ENCODE measurements at places on chromosomes 13 and 19. TPM values are rescaled to one million over a fixed set of nuclear protein-coding genes. Genes with fewer than 3 reads are reported as not detected.

- no peak for DNase-seq
Measured at GRCh38 chr19:30064771-30065494, 122.9 kb downstream of the URI1 start.

DNA sequence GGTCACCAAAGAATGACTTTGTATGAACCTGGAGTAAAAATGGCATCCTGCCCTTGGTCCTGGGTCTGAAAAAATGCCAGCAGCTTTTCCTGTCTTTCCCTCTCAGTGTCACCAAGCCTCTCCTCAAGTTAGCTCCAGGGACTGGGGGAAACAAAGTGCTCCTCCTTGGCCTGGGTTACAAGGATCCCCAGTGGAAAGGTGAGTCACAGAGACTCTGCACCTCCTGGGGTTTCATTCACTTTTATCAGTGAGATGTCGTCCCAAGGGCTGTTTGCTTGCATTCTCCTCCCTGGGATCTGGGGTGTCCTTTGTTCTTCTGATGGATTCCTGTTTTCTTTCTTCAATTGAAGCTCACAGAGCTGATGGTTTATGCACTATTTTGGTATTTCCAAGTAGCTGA lies 93.2 kb upstream of the CSNK1A1L start:
- DNase-seq: no peak

DNA sequence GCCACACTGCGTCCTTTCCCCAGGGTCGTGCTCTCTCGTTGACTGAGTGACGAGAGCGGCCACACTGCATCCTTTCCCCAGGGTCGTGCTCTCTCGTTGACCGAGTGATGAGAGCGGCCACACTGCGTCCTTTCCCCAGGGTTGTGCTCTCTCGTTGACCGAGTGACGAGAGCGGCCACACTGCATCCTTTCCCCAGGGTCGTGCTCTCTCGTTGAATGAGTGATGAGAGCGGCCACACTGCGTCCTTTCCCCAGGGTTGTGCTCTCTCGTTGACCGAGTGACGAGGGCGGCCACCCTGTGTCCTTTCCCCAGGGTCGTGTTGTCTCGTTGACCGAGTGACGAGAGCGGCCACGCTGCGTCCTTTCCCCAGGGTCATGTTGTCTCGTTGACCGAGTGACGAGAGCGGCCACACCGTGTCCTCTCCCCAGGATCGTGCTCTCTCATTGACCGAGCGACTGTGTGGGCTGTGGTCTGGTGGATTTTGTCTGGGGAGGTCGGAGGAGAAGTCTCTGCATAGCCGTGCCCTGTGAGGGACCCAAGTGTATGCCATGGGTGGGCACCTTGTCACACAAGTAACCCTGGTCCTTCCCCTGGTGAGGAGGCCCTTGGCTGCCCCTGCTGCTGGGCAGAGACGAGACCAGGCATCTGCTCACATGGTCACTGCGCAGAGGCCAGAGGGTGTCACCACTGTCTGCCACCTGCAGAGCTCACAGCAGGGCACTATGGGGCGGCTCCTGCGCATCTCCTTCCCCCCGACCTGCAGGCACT lies 107.7 kb downstream of the KDM4B start:
- DNase-seq: no peak

DNA sequence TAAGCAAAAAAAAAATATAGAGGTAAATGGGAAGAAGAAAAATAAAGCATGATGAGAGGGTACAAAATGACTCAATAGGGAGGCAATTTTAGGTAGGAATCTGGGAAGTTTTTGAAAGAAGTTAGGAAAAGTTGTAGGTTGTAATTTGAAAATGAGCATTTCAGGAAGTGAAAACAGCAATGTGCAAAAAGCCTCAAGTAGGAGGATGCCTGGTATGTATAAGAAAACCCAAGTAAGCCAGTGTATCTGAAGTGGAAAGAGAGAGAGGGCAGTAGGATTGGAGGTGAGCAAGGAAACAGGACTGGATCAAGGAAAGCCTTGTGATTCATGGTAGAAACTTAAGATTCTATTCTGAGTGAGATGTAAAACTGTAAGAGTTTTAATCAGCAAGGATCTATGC lies 121.6 kb upstream of the SPRY2 start:
- no peak for DNase-seq

The IFT88 gene
- 24.5 TPM for total RNA-seq

DNA sequence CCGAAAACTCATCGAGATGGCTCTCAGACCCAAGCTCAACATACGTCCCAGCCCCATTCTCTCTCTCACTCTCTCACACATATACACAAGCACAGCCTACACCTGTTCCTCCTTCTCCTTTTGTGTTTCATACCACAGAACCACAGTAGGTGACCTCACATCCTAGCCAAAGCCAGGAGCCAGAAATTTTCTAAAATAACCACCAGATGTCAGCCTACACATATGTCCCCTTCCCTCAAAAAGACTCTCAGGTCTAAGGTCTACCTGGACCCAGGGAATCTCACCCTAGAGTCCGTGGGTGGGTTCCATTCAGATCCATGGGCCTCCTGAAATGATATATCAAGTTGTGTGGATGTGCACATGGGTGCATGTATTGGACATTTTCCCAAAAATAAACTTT lies 104.2 kb upstream of the IPO5 start:
- no peak for DNase-seq

GRCh38 chr19:16185768-16186123 lies 536 bp downstream of the FAM32A start:
- DNase-seq: no peak

GRCh38 chr13:48201044-48201443 lies 32.0 kb upstream of the ITM2B start:
- no peak for DNase-seq

DNA sequence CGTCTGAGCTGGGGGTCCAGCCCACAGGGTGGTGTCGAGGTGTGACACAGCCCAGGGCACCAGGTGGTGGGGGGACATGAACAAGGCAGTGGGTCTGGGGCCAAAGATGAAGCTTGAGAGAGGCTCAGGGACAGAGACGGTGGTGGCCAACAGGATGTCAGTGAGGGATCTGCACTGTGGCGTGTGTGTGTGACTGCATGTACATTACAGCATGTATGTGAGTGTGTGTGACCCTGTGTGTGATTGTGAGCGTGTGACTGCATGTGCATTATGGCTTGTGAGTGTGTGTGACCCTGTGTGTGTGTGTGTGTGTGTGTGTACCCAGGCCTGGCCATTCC lies 1.6 kb downstream of the ADAMTS10 start:
- DNase-seq: no peak

DNA sequence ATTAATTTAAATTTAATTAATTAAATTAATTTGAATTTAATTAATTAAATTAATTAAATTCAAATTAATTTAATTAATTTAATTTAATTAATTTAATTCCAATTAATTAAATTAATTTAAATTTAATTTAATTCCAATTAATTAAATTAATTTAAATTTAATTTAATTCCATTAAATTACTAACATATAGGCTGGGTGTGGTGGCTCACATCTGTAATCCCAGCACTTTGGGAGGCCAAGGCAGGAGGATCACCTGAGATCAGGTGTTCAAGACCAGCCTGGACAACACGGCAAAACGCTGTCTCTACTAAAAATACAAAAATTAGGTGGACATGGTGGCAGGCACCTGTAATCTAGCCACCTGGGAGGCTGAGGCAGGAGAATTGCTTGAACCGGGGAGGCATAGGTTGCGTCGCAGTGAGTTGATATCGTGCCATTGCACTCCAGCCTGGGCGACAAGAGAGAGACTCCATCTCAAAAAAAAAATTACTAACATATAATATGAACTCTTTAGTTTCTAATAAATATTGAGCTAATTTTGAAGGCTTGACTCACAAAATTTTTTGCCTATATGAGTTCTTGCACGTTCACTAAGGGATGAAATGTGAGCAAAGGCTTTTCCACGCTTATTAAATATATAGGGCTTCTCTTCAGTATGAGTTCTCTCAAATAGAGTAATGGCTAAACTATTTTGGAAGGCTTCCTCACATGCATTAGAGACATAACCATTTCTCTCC lies 9.0 kb upstream of the USP29 start:
- DNase-seq: no peak

GRCh38 chr19:44512326-44513298 lies 12.3 kb upstream of the ZNF180 start:
- DNase-seq: no peak

DNA sequence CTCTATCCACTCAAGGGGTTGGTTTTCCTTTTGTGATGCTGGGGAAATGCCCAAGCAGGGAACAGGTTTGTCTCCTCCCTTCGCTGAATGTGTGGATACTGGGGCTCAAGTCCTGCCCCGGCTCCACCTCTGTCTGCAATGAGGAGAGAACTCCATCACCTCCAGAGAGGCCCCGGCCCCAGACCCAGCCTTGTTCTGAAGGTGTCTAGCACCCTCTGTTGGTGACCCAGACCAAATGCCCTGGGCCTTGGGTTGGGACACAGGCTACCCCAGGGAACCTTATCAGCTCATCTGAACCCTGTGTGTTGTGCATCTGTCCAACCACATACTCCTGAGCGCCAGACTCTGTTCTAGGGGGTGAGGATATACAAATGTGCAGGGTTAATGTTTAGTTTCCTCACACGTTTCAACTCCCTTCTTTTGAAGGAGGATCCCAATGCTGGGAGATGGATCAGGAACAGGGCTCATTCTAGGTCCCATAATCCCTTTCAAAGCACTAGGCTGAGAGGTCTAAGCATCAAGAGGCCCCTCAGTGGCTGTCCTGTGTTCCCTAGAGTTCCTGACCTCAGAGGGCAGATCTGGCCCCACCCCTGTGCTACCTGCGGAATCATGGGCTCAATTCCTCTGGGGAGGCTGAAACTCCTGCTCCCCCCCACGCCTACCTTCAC lies 112.5 kb upstream of the SLC7A1 start:
- no peak for DNase-seq

- no peak for DNase-seq
Measured at GRCh38 chr13:114146629-114147028, 14.2 kb upstream of the RASA3 start.

DNA sequence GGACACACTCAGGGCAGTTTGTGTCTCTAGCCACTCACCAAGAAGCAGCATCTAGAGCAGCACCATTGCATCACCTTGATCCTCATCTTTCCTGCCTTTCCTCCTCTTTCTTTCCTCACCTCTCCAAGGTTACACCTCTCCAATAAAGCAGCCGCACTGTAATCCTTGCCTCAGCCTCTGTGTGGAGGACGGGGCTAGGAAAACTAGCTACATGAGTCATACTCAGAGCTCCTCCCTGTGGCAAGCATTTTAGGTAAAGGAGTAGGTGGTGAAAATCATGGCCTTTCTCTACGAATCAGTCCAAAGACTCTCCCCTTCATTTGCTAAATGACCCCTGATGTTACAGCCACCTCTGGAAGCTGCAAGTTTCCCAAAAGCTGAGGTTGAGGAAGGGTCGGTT lies 108.9 kb downstream of the DNAJC15 start:
- no peak for DNase-seq

- no peak for DNase-seq
Measured at GRCh38 chr19:18068395-18068794, 18.3 kb downstream of the IL12RB1 start.

The LILRB5 gene
- not detected for total RNA-seq

- DNase-seq: no peak
Measured at GRCh38 chr19:40149501-40149900, 41.7 kb upstream of the MAP3K10 start.

- no peak for DNase-seq
Measured at GRCh38 chr19:55225415-55225958, 3.1 kb downstream of the TMEM86B start.

The GRK1 gene
- total RNA-seq: 0.24 TPM

DNA sequence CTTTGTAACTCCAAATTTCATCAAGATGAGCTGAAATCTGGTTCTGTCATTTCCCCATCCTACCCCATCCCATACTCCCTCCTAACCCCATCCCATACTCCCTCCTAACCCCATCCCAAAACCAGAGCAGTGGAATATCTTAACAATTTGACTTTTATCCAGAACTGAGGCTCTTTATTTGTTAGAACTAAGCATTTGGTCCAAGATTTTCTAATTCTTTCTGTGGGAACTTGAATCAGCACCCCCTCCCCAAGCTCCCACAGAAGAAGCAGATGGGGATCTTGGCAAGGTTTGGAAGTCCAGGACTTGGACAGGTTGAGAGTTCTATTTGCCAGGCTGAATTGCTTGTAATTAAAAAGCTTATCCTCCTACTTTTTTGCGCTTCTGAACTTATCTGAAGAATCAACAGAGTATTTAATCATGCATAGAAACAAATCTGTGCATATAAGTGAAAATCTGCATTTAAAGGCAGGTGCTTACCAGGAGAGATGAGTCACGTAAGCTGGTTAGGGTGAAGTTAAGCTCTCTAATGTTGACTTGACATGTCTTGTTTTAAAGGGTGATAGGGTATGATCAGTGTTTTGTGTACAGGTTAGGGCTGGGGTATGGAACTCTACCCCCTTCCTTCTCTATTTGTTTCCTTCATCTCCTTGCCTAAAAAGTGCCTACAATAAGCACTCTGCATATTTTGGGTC lies 111.1 kb downstream of the COG6 start:
- DNase-seq: no peak

DNA sequence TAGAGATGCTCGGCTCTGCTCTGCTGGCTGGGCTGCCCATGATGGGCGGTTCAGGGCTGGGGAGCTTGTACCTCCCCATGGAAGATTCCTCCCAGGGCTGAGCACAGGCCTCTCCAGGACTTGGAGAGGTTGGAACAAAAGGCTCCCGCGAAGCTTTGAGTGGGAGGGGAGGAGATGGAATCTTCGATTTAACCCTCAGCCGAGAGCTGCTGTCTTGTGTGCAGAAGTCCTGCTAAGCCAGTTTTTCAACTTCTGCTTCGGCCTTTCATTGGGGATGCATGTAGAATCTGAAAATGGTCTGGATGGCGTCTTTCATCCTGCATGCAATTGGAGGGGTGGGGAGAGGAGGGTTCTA lies 163.3 kb downstream of the KDM4B start:
- DNase-seq: no peak

The ARHGAP45 gene
- total RNA-seq: 2.6 TPM

- no peak for DNase-seq
Measured at GRCh38 chr19:38319421-38320258, at the start of gene KCNK6. TSS of gene KCNK6 (plus strand) at chr19:38319845. CDS start at chr19:38319951, 106 bp downstream.

DNA sequence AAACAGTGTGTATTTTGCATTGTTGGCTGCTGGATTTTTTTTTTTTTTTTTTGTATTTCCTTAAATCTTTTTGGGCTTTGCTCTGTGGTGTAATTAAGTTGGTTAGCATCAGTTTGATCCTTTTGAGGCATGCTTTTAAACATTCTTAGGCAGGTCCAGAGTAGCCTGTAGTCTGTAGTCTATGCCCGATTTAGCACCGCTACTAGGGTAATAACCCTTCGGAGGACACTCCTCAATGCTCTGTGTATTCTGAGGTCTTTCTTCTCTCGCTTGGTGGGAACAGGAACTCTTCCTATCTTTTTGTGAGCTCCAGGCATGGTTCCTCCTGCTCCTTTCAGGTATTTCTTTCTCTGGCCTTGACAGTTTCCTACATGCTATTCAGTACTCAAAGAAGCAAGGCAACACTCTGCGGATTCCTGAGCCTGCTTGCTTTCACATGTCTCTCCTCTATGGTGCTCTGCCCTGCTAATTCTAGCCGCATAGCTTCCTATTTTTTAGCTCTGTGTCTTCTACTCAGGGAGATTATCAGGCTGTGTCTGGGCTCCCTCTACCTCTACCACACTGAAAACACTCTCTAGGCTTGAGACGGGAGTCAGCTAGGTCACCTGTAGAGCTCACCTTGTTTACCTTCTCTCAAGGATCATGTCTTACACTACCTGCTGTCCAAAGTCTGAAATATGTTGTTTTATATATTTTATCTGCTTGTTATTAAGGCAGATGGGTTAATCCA lies 195.1 kb downstream of the NDFIP2 start:
- no peak for DNase-seq

The EXOC3L2 gene
- not detected for total RNA-seq

GRCh38 chr19:41112728-41113290 lies 1.4 kb upstream of the CYP2F1 start:
- DNase-seq: no peak

All from type B pancreatic cell (in vitro differentiated cells).